Mesenteric fat pad (tissue), 1 donor: ENCODE measurements at places on chromosomes 16 and 17. TPM values are rescaled to one million over a fixed set of nuclear protein-coding genes. Genes with fewer than 3 reads are reported as not detected.

The PRSS33 gene
- total RNA-seq: not detected

The BCL7C gene
- 21.3 TPM for total RNA-seq

DNA sequence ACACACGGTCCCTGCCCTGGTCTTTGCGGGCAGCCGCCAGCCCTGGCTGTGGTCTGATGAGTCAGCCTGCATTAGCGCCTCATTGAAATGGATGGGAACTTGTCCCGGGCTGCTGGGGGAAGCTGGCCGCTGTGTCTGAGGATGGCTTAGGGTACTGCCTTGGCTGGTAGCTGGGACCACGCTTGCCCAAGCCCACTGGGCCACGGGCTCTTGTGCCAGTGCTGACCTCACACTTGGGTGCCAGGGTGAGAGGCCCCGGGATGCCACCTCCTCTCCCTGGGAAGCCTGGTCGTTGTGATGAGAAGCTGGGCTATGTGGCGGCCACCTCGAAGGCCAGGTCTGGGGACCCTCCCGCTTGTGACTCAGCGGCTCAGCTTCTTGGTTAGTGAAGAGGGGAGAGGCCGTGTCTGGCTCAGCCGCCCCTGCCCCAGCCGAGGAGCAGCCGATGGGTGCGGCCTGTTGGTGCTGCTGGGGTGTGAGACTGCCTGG, 10.7 kb downstream of the CACNA1H start:
- no peak for DNase-seq

The DPEP1 gene
- 0.51 TPM for total RNA-seq

The CCL4L2 gene
- 1.2 TPM for total RNA-seq

DNA sequence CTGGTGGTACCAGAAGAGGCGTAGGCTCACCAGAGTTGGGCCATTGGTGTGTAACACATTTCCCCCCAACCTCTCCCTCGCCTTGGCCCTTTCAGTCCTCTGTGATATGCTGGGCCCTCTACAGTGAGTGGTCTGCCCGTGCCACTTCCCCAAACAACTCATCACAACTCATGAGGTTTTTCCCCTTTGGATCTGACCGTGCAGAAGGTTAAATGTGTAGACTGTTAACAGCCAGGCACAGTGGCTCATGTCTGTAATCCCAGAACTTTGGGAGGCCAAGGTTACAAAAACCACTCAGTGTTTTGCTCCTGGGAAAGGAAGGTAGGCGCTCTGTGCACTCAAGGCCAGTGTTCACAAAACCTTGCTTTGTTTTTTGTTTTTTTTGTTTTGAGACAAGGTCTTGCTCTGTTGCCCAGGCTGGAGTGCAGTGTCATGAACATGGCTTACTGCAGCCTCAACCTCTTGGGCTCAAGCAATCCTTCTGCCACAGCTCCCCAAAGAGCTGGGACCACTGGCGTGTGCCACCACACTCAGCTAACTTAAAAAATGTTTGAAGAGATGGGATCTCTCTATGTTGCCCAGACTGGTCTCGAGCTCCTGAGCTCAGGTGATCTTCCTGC, 11.3 kb upstream of the CYB5B start:
- DNase-seq: no peak

DNA sequence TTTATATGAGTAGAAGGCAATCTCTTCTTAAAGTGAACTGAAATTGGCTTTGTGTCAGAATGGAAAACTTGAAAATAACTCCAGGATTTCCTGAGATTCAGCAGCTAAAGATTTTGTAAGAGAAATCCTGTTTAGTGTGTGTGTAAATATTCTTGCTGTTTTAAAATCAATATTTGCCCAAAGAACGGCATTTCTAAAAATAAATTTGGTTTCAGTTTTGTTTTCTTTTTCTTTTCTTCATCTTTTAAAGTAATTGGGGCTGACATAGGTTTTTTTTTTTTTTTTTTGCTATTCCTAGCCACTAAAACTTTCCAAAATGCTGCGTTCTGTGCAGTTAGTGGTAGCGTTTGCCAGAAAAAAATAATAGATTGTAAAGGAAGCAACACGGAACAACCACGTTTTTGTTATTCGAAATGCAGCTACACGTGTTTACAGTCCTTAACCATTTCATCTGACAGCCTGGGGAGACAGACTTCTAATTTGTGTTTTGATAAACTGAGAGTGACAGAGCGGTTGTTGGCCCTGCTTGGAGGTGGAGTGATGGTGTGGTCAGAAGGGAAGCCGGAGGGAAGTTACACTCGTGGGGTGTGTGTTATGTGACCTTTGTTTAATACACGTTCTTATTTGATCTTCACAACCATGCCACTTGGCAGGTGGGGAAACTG, 21.6 kb upstream of the SMPD3 start:
- no peak for DNase-seq
